ENCODE measurements at places on chromosomes 7 and 10.

DNA sequence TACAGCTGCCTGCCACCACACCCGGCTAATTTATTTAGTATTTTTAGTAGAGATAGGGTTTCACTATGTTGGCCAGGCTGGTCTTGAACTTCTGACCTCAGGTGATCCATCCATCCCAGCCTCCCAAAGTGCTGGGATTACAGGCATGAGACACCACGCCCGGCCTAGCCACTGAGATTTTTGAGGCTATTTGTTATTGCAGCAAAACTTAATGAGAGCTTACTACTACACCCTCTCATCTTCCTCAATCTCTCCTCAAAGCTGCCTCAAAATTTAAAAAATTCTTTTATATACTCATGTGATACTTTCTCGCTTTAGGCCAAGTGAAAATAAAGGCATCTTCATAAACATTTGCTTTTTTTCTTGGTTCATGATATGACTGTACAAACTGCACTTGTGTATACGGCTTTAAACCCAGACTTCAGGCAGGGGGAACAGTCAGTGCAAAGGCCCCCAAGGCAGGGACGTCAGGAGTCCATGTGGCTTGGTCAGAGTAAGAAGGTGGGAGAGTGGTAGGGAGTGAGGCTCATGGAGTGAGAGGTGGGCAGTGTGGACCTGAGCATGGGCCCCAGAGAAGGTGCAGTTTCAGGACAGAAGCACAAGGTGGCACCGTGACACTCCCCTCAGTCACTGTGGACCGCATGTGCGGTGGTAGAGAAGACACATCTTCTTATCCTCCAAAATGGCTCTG lies 55.5 kb downstream of the SYPL1 start:
- peak; percentile 72 for DNase-seq

DNA sequence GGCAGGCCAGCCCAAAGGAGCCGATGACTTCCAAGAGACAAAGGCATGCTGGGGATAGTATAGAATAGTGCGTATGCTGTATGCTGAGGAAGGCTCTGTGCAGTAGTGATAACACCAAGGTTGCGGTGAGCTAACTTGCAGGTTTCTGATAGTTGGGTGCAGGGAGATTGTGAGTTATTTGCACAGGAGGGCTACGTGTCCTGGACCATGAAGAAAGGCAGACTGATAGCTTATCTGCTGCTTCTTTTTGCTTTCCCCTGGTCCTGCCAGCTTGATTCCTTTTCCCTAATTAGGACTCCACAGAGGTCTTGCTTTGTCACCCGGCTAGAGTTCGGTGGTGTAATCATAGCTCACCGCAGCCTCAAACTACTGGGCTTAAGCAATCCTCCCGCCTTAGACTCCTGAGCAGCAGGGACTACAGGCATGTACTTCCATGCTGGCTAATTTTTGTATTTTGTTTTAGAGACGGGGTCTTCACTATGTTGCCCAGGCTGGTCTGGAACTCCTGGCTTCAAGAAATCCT lies 43.9 kb upstream of the ARHGAP12 start:
- DNase-seq, result no peak

DNA sequence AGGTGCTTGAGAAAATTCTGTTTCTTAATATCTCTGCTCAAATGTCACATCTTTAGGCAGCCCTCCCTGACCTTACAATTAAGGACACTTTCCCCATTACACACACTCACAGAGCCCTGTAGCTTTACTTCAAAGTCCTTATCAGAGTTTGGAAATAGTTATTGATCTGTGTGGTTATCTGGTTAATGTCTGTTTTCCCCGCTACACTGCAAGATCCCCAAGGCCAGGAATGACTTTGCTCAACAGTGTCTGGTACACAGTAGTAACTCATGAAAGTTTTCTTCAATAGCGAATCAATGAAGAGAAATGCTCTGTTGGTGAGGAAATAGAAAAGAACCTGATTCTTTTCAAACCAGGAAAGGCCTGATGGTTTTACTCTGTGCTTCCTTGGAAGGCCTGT lies 554.4 kb downstream of the REEP3 start:
- no peak for DNase-seq

DNA sequence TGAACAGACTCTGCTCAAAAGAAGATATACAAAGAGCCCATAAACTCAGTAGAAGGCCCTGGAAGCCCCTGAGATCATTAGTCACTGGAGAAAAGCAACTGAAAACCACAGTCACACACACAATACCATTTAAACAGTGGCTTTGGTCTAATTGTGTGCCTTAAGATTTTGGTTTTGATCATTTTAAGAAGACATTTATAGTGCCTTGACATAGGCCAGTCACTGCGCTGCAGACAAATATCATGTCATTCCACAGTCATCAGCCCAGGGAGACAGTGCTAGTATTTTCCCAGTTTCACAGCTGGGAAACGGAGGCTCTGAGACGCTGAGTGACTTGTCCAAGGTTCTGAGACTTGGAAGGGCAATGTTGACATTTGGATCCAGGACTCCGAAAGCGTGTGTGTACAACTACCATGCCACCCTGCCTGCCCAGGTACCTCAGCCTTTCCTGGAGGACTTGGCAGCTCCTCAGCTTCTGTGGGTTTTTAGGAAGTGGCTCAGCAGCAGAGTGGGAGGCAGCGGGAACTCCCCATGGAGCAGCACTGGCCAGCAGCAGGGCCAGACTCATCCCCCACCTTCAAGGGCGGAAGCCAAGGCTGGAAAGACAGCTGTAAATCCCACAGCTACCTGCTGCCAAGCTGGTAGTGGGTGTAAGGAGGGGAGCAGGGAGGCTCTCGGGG lies 173.9 kb downstream of the WDR11 start:
- DNase-seq, result no peak

All from LHCN-M2 (cell line).